ENCODE measurements at places on chromosomes 1 and 21.
A peak's percentile ranks its signal among the peaks of the same experiment; 100 is the strongest.

DNA sequence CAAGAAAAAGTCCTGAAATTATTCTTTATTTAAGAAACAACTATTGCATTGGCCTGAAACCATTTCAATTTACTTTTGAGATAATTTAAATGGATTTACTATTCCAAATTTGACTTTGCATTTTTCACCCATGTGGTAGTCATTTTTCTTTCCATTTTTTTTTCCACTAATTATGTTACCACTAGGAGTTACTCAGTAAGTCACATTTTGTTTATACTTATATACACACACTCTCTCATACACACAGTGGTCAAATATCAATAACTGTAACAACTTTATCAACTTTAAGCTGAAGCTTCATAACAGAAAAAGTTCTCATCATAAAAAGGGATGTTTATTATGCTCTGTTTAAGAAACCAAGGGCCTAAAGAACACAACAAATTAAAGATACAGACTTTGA lies 222.8 kb downstream of the SIPA1L2 start:
- DNase-seq, result no peak

GRCh38 chr1:155124503-155125463 lies 2.9 kb upstream of the EFNA1 start:
- DNase-seq, result no peak

- DNase-seq, result no peak
Observed at GRCh38 chr1:41874151-41874719, 44.5 kb downstream of the HIVEP3 start.

DNA sequence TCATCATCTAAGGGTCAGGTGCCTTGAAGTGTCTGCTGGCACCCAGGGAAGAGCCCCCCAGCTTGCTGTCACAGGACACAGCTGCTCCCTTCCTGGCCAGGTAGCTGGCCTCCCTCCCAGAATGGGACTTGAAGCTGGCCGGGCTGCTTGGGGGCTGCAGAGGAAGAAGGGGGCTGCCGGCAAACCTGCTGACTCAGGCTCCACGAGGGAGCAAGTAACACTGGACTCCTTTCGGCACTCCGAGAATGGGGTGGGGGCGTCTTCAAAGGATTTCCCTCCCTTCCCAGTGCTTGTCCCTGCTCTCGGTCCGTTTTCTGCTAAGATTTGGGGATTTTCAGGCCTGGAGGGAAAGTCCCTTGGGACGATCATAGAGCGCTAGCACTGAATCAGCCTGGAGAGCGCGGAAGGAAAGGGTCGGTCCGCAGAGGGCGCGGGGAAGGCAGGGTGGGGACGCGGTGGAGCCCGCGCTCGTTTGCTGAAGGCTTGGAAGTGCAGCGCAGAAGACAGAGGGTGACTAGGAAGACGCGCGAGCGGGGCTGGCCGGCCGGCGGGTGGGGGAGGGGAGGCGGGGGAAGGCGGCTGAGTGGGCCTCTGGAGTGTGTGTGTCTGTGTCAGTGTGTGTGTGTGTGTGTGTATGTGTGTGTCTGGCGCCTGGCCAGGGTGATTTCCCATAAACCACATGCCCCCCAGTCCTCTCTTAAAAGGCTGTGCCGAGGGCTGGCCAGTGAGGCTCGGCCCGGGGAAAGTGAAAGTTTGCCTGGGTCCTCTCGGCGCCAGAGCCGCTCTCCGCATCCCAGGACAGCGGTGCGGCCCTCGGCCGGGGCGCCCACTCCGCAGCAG lies at the start of gene CSF1:
Gene CSF1, plus strand, starts transcription at position 727 of the 840 bp plus-strand sequence. CDS start 175 bp downstream, outside the sequence.
- DNase-seq, result peak; percentile 34

GRCh38 chr1:229759037-229759435 lies 133.0 kb downstream of the URB2 start:
- no peak for DNase-seq

DNA sequence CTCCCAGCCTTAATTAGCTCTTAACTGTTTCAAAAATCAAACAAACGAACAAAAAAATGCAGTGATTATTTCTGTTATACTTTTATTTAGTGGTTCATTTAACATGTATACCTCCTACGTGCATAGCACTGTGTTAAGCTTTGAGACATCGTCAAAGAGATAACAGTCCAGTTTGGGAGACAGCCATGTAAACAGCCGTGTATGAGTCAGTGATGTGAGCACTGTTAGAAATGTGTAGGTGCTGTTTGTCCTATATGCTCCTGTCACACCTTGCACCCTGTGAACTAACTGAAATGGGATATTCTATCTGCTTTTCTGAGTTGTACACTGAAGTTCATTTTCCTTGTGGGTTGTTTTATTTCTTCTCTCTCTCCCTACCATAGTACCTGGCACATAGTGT lies 109.7 kb upstream of the CACYBP start:
- DNase-seq, result no peak

GRCh38 chr1:213571843-213572242 lies 415.9 kb upstream of the PROX1 start:
- DNase-seq, result no peak

GRCh38 chr1:74858136-74858535 lies 125.2 kb downstream of the TYW3 start:
- no peak for DNase-seq

DNA sequence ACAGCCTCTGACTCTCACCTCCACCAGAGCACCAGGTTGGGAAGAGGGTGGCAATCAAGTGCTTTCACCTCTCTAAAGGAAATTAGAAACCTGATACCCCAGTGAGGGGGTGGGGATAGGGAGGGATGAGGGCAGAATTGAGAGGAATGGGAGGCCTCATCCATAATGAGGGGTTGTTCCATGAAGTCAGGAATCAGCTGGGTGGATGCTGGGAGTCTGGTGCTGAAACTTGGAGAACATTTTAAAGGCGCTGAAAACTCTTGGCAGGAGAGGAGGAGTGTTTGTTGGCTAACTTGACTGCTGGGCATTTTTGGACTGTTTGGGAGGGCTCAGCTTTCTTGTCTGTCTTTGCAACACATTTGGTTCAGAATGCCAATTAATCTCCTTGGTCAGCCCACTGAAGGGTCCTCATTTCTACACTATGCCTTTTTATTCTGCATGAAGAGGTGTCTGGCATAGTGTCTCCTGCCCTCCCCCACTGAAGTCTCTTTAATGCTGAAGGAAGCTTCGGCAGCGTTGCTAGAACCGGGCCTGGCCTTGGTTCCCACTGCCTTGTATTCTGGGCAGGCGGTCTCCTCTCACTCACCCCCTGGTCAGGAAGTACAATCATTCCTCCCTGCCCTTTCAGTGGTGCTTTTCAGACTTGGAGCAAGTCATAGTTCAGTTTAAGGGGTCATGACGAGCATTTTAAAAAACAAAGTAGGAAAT lies 2.2 kb downstream of the PHGDH start:
- DNase-seq, result no peak

DNA sequence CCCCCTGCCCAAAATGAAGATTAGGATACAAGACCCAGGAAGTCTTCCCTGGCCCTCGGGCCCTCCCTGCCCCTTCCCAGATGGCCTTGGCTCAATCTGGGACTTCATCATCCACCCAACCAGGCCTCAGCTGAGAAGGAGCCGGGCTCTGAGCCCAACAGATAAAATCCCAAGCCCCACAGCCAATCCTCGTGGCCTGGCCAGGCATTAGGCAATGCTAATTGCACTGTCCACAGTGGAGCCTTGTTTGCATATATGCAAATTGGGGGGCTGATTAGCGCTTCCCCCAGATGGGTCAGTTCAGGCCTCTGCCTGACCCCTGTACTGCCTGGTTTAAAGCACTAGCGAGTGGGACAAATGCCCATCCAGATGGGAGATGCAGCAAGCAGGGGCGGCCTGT lies 34.9 kb downstream of the IGSF21 start:
- DNase-seq, result no peak

- DNase-seq, result no peak
Observed at GRCh38 chr1:116944613-116945012, 34.9 kb downstream of the PTGFRN start.

- DNase-seq, result no peak
Observed at GRCh38 chr1:54364995-54365394, 41.2 kb downstream of the SSBP3 start.

Measured in stimulated activated CD8-positive, alpha-beta memory T cell treated with anti-CD3 and anti-CD28 coated beads, Interleukin-15, amount 100 ng/mL, for 24 hours (primary cell).